ENCODE measurements at places on chromosomes 2 and 18.

DNA sequence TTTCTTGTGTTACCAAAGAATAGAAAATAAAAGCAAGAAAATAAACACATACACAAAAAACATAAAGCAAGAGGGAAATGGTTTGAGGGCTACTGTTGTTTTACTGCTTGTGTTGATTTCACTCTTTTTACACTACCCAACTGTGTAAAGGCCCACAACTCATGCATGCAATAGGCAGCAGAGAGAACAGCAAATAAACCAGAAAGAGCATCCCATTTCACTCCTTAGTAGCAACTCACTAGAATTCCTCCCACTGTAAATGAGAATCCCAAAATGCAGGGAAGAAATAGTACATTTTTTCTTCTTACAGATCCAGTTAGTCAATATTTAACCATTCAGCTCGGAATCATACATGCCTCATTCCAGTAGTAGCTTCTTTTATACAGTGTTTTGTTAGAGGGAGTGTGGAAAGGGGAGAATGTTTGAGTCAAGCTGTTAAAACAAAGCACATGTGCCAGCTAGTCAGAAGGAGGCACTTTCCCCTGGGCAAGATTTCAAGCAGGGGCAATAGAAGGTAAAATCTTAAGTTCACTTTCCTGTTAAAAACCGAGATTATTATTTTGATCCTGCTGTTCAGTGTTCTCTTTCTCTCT lies 147.2 kb upstream of the FAM98A start:
- DNase-seq: no peak

DNA sequence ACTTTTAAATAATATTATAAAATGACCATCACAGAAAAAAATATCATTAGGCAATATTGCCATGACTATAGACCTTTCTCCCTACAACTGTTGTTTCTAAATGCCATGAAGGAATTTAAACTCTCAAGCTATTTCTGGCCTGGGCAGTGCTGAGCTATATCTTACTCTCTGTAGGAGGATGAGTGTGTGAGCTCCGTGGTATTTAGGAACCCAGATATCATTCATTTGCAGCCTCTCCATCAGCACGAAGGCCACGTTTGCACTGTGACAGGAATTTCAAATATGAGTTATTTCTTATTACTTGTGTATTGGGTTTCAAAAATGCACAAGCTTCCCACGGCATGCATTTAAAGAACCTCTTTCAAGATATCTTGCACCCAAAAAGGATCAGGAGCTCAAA lies 35.0 kb upstream of the SOX11 start:
- no peak for DNase-seq

GRCh38 chr2:64867253-64867996 lies 121.8 kb upstream of the SLC1A4 start:
- DNase-seq: no peak

GRCh38 chr2:178306352-178307073 lies 112.2 kb downstream of the OSBPL6 start:
- DNase-seq: peak; percentile 28

- DNase-seq: no peak
Observed at GRCh38 chr2:229708335-229708734, 6.0 kb downstream of the DNER start.

GRCh38 chr2:121219866-121220265 lies 65.1 kb downstream of the TFCP2L1 start:
- DNase-seq: no peak

- no peak for DNase-seq
Observed at GRCh38 chr2:173881461-173881860, 83.7 kb downstream of the SP3 start.
